ENCODE measurements at places on chromosomes 5 and 9.

DNA sequence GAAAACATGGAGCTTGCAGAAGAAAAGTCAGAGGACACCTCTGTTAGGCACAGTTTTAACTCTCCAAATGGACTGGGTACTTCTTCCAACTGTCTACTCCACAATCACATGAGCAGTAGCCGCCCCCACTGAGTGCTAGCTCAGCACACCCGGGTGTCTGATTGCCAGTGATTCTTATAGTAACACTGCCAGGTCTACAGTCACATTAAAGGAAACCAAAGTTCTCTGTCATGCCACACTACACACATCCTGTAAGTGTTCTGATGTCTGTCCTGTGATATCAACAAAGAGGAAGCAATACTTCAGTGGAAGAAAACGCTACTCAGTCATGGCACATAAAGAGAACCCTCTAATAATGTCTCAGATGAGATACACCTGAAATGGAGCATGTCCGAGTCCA lies at the start of gene HAVCR2:
TSS of gene HAVCR2 (minus strand) at position 69 of the 400 bp plus-strand sequence. CDS start at position 8, 61 bp downstream.
- DNase-seq, result peak; percentile 9

GRCh38 chr5:110288766-110289511 lies 437.5 kb downstream of the TMEM232 start:
- no peak for DNase-seq

DNA sequence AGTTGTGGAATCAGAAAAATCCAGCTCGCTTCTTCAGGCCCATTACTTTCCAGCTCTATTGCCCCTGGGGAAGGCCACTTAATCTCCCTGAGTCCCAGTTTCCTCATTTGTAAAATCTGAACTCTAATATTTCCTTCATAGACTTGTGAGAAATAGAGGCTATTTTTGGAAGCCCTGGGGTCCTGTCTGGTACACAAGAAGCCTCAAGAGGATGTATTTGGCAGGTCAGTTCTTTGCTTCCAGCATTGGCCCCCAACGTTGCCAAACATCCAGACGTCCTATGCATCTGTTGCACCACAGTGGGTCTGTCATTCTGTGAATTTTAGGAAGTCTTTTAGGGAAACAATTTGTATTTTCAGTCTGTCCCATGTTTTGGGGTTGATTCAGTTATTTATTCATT lies 525.9 kb downstream of the EBF1 start:
- DNase-seq, result no peak

GRCh38 chr9:29044959-29045358 lies 1471.7 kb upstream of the C9orf72 start:
- DNase-seq, result no peak

GRCh38 chr5:3424946-3425345 lies 170.7 kb upstream of the IRX1 start:
- no peak for DNase-seq

GRCh38 chr9:16154521-16155078 lies 601.8 kb downstream of the CCDC171 start:
- peak; percentile 2 for DNase-seq

- DNase-seq, result no peak
These were observed 461.6 kb downstream of the GABRG2 start for GRCh38 chr5:162529209-162529608.

DNA sequence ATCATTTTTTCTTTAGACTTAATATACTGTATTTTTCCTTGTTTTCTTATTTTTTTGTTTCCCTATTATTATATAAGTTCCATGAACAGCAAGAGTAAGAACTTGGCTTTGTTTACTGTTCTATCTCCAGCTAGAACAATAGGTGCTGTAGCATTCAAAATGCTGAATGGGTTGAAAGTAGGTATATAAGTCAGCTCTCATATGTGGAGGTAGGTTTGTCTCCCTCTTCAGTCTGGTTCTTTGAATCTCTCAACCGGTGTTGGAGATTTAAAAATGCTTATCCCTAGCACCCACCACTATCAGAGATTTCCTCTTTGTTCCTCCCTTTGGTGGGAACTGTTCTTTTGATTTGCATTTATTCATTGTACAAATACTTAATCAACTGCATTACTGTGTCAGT lies 87.5 kb upstream of the FSD1L start:
- DNase-seq, result no peak

- DNase-seq, result no peak
These were observed 59.1 kb downstream of the FGF1 start for GRCh38 chr5:142626786-142627185.

DNA sequence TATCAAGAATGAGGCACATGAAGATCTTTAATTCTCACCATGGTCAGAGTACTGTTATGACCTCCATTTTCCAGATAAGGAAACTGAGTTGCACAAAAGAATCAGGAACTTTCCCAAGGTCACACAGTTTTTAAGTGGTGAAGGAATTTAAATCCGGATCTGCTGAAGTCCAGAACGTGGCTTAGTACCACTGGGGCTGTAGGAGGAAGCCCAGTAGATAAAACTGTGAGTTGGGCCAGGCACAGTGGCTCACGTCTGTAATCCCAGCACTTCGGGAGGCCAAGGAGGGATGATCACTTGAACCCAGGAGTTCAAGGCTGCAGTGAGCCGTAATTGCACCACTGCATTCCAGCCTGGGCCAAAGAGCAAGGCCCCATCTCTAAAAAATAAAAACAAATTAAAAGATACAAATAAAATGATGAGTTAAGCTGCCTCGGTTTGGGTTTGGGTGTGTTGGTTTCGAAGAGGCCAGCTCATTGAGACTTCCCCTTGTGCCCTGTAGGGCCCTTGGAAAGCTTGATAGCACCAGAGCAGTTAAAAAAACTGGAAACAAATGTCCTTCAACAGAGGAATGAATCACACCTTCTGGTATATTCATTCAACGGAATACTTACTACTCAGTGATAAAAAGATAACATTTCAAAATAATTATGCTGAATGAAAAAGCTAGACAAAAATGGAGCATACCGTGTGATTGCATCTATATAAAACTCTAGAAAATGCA lies 20.1 kb downstream of the ATOX1 start:
- no peak for DNase-seq

DNA sequence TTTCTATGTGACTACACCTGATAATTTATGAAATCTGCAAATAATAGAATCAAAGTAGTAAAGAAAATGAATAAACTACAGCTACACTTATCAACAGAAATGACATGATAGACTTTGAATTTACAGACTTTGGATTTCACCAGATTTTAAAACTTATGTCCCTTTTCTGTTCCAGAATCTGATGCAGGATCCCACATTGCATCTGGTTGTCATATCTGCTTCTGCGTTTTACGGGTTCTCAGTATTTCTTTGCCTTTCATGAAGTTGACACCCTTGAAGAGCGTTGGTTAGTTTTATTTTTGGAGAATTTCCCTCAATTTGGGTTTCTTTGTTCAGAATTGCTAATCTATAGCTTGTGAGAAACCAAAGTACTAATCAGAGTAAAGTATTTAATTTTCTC lies 174.9 kb upstream of the ADCY2 start:
- DNase-seq, result no peak

- no peak for DNase-seq
These were observed 223.3 kb downstream of the MEF2C start for GRCh38 chr5:88659529-88660263.

- no peak for DNase-seq
These were observed 13.0 kb downstream of the GLRX start for GRCh38 chr5:95809414-95809960.

DNA sequence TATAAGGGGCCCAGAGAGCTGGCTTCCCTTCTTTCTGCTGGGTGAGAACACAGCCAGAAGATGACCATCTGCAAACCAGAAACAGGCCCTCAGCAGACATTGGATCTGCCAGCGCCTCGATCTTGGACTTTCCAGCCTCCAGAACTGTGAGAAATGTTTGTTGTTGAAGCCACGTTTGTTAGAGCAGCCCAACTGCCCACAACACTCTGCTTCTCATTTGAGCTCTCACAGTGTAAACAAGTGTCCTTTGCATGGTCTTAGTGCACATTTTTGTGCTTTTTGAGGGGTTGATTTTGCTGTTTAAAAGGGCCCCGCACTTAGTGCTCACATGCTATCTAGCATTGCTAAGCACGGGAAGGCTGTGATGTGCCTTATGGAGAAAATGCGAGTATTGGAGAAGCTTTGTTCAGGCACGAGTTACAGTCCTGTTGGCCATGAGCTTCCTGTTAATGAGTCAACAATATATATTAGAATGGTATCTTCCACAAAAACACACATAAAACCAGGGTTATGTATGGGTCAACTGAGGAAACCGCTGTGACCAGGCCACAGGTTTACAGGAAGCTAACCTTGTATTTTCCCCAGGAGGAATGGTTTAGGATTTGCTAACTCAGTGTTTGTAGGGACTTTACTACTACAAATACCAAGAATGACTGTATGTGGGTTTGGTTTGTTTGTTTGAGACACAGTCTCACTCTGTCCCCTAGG lies 11.9 kb downstream of the CMBL start:
- DNase-seq, result no peak

GRCh38 chr9:109198736-109199382 lies 31.8 kb upstream of the FRRS1L start:
- no peak for DNase-seq

DNA sequence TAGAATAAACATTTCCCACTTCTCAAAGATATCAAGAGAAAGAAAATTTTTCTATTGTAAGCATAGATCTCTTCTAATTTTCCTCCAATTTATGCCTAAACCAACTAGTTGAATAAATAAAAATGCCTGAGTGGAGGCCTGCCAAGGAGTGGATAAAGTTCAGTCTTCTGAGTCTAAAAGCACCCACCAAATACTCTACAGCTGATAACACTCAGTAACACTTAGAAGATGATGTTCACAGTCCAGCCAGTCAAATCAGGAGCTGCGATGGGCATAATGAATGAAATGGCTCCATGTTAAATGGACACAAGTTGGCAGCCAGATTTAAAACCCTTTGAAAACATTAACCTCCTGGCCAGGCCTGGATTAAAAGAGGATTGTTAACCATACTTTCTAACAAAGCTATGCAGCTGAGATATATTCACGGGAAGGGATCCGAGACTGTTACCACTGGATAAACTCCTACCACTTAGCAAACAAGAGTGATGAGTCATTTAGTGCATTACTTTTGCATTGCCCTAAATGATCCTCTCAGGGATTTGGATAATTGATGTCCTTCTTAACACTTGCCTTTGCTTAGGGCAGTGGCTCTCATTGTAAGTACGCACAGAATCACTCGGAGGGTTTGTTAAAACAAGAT lies 63.7 kb upstream of the CCDC112 start:
- no peak for DNase-seq

DNA sequence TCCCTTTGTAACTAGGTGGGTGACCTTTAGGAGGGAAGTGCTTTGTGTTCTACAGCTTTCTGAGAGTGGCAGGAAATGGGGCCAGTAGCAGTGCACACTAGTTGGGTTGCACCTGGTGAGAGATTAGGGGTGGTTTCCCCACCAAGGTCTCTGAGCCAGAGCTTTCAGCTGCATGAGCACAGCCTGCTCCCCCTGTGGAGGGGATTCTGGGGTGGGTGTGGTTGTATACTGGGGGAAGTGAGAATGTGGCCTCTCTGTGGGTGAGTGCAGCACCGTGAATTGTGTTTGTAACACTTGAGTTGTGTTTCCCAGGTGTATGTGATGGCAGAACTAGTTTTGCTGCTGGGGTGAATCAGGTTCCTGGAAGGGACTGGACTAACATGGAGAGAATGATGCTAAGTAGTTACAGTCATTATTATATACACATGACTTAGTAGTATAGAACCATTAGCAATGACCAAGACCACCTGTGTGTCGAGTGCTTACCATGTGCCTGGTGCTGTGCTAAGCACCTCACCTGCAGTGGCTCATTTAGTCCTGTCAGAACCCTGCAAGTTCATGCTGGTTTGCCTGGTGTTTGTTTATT lies 11.8 kb upstream of the CXXC5 start:
- no peak for DNase-seq

GRCh38 chr5:1293416-1294205 lies 1.3 kb downstream of the TERT start:
- no peak for DNase-seq

DNA sequence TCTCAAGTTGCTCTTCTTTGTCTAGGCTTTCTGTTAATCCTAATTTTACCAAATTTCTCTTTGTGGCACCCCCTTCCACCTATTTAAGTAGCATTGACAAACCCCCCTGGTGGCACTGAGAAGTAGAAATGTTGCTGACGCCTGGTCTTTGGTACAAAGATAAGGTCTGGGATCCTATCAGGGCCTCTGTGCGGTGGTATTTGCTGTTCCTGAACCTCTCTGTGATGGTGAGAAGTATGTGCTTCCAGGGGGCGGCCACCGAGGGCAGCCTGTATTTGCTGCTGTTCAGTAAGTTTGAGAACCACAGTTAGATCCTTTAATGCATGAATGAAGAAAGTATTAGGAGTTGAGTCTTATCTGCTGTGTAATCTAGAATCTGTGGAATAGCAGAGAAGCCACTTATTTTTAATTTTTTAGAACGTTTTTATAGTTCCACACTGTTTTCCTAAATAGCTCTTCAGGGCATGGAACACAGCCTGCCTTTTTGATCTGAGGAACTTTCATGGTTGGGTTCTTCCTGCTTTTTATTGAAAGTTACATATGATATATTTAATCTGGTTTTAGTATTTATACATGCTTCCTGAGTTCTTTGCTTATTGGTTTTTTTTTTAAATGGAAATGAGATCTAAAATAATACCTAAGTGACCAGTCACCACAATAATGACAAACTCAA lies 124.2 kb downstream of the TRIO start:
- no peak for DNase-seq

DNA sequence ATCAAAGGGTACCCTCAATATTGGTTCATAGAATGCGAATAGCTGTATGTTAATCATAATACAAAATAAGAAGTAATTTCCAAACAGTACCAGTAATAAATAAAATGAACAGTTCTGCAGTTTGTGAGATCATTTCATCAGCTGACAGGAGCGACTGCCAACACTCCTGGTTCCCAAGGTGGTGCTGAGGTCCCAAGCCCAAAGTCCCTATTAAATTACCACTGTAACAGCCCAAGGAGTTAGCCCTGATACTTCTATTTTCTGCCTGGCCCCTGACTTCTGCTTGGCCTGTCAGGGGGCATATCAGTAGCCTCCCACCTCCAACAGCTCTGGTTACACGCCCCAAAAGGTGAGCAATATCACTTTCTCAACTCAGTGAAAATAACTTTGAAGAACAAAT lies 47.1 kb downstream of the ANKH start:
- DNase-seq, result no peak

GRCh38 chr5:64688391-64688790 lies 1.9 kb upstream of the SHISAL2B start:
- no peak for DNase-seq

DNA sequence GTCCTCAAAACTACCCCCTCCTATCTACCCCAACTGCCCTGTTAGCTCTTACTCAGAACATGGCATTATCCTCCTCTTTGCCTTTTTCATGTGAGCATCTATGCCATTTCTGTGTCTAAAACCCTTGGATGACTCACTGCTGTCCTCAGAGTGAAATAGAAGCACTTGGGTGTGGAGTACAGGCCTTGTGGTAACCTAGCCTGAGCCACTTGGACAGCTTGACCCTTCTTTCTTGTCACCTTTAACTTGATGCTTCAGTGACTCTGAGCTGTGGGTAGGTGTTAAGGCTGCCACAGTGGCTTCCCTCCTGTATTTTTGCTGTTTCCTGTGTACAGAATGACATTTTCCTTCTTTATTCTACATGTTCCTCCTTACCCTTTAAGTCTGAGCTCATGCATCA lies 391.4 kb downstream of the SH3GL2 start:
- no peak for DNase-seq
